ENCODE measurements at places on chromosomes 11 and 22. TPM values are rescaled to one million over a fixed set of nuclear protein-coding genes. Genes with fewer than 3 reads are reported as not detected.

GRCh38 chr11:105144887-105145286 lies 5.3 kb upstream of the CARD18 start:
- no peaks in the 10 kb centered on the region for H3K27me3 ChIP-seq
- H3K27ac ChIP-seq, result no peak overlapping the region

Gene SLC22A6
- not detected for total RNA-seq

Gene DNAJB13
- not detected for total RNA-seq

DNA sequence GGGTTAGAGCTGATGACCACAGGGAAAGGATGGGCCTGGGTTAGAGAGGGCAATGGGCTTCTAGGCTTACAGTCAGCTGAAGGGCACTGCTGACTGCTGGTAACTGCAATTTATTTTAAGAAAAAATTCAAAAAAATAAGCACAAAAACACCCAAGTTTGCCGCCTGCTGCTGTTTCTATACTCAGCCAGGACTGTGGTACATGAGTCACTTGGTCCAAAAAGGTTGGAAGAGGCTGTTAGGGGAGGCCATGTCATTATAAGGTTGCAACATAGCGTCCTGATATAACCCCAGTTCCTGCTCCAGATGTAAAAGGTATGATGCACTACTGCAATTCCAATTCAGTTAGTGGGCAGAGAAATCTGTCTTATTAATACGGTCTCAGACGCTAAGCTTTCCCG lies 98.9 kb downstream of the ETS1 start:
- H3K36me3 ChIP-seq, result no peaks in the 10 kb centered on the region
- peaks cover 65% of the 10 kb centered on the region for H3K4me1 ChIP-seq
- peak overlapping the region; percentile 55 for H3K27ac ChIP-seq
- no peaks in the 10 kb centered on the region for H3K27me3 ChIP-seq
- no peak overlapping the region for H3K4me3 ChIP-seq

Gene FIBIN
- total RNA-seq, result 10.7 TPM

DNA sequence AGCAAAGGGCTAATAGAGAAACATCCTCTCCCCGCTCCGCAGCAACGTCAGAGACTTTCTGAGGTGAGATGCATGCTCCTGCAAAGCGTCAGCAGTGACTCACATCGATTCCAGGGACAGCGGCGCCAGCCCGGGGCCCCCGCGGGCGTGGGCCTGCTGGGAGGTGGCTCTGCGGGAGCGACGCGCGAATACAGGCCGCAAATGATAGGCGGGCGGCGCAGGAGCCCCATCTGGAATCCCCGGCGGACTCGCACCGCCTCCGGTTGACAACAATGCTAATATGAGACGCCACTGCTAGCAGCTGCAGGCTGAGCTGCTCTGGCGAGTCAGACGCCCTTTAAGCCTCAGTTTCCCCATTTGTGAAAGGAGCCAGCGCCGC lies 557 bp downstream of the RANGAP1 start:
- DNase-seq, result no peak
- peak overlapping the region; percentile 99 for H3K4me3 ChIP-seq
- H3K27me3 ChIP-seq, result no peaks in the 10 kb centered on the region

- DNase-seq, result no peak
- no peaks in the 10 kb centered on the region for H3K27me3 ChIP-seq
- no peak overlapping the region for H3K4me3 ChIP-seq
These were observed 379.9 kb downstream of the TTC28 start for GRCh38 chr22:28299753-28300152.

DNA sequence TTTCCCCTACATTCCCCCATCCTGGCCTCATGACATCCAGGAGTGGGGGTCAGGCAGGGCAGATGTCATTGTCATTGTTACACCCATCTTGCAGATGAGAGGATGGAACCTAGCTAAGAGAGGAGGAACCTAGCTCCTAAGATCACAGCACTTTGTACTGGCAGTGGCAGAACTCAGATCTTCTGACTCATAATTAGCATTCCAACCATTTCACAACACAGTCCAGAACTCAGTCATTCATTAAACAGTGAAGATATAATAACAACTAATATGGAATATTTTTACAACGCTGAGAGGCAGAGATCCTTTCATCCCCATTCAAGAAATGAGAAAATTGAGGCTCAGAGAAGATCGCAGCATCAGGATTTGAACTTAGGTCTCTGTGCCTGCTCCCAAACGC lies 127.8 kb downstream of the CHST1 start:
- no peaks in the 10 kb centered on the region for H3K27me3 ChIP-seq
- H3K4me1 ChIP-seq, result peaks cover 6% of the 10 kb centered on the region
- H3K4me3 ChIP-seq, result no peak overlapping the region
- no peak overlapping the region for H3K27ac ChIP-seq
- no peaks in the 10 kb centered on the region for H3K36me3 ChIP-seq
- no peak for DNase-seq

DNA sequence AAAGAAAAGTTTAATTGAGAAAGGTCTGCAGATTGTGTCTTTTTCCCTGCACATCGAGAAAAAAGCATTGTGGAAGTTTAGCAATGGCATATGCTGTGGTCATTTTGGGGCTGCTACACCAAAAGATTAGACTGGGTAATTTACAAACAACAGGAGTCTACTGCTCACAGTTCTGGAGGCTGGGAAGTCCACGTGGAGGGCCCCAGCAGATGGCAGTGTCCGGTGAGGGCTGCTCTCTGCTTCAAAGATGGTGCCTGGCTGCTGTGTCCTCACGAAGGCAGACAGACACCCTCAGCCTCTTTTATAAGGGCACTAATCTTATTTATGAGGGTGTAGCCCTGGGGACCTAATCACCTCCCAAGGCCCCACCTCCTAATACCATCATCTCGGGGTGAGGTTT lies 21.1 kb downstream of the PHF21B start:
- H3K4me3 ChIP-seq, result no peak overlapping the region
- H3K4me1 ChIP-seq, result no peaks in the 10 kb centered on the region
- no peaks in the 10 kb centered on the region for H3K27me3 ChIP-seq
- H3K36me3 ChIP-seq, result no peaks in the 10 kb centered on the region
- no peak for DNase-seq

Gene KRTAP5-1
- not detected for total RNA-seq

DNA sequence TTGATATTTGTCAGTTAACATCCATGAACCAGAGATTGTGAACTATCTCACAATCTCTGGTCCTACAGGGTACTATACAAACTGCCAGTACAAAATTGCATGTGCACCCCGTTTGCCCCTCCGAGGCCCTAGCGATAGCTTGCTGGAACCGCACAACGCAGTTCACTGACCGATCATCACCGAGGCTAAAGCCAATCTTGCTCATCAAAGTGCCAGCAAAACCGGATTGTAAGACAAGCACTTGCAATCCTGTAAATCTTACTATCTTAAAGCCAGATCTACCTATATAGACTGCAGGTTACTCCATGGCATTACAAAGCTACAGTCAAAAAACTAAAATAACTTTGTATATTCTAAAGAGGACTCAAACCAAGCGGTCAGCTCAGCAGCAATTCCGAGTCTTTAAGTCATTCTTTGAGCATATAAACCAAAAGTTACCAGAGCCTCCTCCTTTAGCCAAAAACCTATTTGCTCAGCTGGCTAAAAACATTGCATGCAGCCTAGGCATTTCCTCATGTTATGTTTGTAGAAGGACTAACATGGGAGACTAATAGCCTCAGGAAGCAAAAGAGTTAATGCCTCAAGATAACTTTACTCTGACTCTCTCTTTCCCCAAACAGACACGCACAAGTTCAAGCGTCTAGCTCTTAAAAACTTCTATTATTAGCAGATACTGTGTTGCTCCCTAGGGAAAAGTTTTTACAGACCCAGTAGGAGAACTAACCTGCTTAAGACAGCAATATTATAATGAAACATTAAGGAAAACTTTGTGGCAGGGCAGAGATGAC lies 30.7 kb upstream of the CPT1A start:
- H3K27me3 ChIP-seq, result no peaks in the 10 kb centered on the region
- H3K4me3 ChIP-seq, result no peak overlapping the region
- no peak overlapping the region for H3K27ac ChIP-seq
- H3K4me1 ChIP-seq, result no peaks in the 10 kb centered on the region
- H3K36me3 ChIP-seq, result no peaks in the 10 kb centered on the region
- DNase-seq, result no peak

DNA sequence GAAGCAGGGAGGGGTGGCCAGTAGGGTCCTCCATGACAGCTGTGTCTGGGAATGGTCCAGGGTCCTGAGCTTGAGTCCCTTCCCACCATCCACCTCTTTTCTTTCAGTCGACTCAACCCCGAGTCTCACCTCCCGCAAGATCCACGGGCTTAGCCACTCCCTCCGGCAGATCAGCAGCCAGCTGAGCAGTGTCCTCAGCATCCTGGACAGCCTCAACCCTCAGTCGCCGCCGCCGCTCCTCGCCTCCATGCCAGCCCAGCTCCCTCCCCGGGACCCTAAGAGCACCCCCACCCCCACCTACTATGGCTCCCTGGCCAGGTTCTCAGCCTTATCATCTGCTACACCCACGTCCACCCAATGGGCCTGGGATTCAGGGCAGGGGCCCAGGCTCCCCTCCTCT lies 81.9 kb downstream of the CEP164 start:
- H3K27me3 ChIP-seq, result no peaks in the 10 kb centered on the region
- no peaks in the 10 kb centered on the region for H3K4me1 ChIP-seq

DNA sequence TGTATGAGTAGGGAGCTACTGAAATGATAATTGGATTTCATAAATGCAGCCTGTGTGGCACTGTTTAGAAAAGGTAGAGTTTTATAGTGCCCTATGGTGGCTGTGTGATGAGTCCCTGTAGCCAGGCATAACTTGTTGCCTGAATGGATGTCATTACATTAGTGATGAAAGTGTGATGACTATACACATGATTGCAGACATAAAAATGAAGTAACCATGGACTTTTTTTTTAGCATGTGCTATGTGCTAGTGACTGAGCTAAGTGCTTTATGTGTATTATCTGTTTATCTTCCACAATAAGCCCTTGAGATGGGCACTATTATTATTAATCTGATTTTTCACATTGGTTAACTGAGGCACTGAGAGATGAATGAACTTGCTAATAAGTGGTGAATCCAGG lies 13.5 kb upstream of the GRAMD1B start:
- no peak for DNase-seq
- no peaks in the 10 kb centered on the region for H3K4me1 ChIP-seq
- H3K27me3 ChIP-seq, result no peaks in the 10 kb centered on the region
- H3K27ac ChIP-seq, result no peak overlapping the region
- no peak overlapping the region for H3K4me3 ChIP-seq
- no peaks in the 10 kb centered on the region for H3K36me3 ChIP-seq

GRCh38 chr11:6433998-6434660 lies 6.7 kb downstream of the HPX start:
- no peaks in the 10 kb centered on the region for H3K27me3 ChIP-seq
- no peak overlapping the region for H3K27ac ChIP-seq
- H3K4me1 ChIP-seq, result no peaks in the 10 kb centered on the region

DNA sequence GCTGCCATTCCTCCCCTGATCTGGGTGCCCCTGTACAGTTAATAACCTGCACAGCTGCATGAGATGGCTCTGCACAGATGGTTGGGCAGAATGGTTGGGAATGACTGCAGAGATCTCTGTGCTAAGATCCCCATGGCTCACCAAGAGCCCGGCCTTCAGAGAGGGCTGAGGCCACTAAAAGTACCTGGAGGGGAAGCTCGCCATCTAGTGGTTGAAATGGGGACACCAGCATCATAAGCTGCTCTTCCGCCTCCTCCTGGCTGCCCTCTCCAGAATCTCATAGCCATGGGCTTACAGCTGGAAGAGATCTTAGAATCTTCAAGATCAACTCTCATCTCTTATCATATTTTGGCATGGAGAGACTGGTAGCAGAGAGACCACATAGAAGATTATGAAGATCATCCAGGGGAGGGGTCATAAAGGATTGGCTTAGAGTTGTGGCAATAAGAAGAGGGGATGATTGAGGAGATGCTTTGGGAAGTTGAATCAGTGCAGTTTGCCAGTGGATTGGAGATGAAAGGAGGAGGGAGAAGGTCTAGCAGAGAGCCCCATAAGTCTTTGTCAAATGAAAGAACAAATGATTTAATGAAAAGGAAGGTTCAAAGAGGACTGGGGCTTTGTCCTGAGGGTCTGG lies 22.0 kb upstream of the TLCD5 start:
- H3K27ac ChIP-seq, result no peak overlapping the region
- peak; percentile 15 for DNase-seq
- H3K27me3 ChIP-seq, result no peaks in the 10 kb centered on the region
- H3K4me3 ChIP-seq, result no peak overlapping the region

Gene CAPN5
- total RNA-seq, result 2.4 TPM

GRCh38 chr22:37282385-37282677 lies at the start of gene CYTH4:
CYTH4 (plus strand) TSS chr22:37282508; CDS start chr22:37282570, 62 bp downstream.
- peaks cover 56% of the 10 kb centered on the region for H3K27me3 ChIP-seq
- H3K27ac ChIP-seq, result no peak within 1 kb of the TSS
- H3K4me3 ChIP-seq, result no peak within 1 kb of the TSS

Gene POU2AF1
- total RNA-seq, result 0.29 TPM

GRCh38 chr22:39012533-39013511 lies 1.2 kb upstream of the APOBEC3C start:
- no peaks in the 10 kb centered on the region for H3K27me3 ChIP-seq
- H3K4me3 ChIP-seq, result no peak overlapping the region
- no peaks in the 10 kb centered on the region for H3K36me3 ChIP-seq
- no peak overlapping the region for H3K27ac ChIP-seq
- no peaks in the 10 kb centered on the region for H3K4me1 ChIP-seq

Gene MIOX
- total RNA-seq, result not detected

Gene MTNR1B
- not detected for total RNA-seq

DNA sequence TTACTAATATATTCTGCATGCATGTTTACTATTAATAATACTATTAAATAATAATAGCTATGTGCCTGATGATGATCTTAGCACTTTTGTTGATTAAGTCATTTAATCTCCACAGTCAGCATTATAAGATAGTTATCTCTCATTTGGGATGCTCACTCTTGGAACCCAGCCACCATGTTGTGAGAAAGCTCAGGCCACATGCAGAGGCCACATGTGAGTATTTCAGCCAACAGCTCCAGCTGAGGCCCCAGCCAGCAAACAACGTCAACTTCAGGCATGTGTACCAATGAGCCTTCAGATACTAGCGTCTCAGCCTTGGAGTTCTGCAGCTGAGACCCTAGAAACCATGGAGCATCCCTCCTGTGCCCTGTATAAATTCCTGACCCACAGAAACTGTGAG lies 798.1 kb upstream of the LRRC4C start:
- no peaks in the 10 kb centered on the region for H3K27me3 ChIP-seq
- no peaks in the 10 kb centered on the region for H3K4me1 ChIP-seq
- DNase-seq, result no peak
- H3K4me3 ChIP-seq, result no peak overlapping the region
- no peak overlapping the region for H3K27ac ChIP-seq

Gene GAS2
- 2.7 TPM for total RNA-seq

GRCh38 chr11:17560281-17561110 lies 13.4 kb downstream of the OTOG start:
- H3K4me1 ChIP-seq, result no peaks in the 10 kb centered on the region
- H3K36me3 ChIP-seq, result no peaks in the 10 kb centered on the region
- H3K4me3 ChIP-seq, result no peak overlapping the region
- no peak for DNase-seq
- H3K27ac ChIP-seq, result no peak overlapping the region

DNA sequence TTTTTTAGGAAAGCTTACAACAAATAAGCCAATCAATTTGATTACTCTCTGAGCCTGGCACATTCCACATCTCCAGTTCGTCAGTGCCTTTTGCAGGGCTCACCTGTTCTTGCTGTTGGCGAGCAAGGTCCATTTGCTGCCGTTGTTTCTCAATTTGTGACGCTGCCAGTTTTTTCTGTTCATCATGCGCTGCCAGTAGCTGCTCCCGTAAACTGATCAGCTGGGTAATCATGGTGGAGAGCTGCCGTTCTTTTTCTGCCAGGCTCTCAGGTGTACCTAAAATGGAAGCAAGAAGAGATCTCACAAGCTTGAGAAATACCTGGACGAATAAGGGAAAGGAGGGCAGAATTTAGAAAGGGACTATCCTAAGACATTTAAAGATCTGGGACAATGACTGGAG lies 169.7 kb downstream of the SOX6 start:
- H3K27me3 ChIP-seq, result no peaks in the 10 kb centered on the region
- H3K4me1 ChIP-seq, result peaks cover 47% of the 10 kb centered on the region
- peak overlapping the region; percentile 84 for H3K27ac ChIP-seq
- peak; percentile 83 for DNase-seq

Data from gastrocnemius medialis (tissue), 4 donors.